ENCODE measurements at places on chromosomes 3 and 15.
A peak's percentile ranks its signal among the peaks of the same experiment; 100 is the strongest.

DNA sequence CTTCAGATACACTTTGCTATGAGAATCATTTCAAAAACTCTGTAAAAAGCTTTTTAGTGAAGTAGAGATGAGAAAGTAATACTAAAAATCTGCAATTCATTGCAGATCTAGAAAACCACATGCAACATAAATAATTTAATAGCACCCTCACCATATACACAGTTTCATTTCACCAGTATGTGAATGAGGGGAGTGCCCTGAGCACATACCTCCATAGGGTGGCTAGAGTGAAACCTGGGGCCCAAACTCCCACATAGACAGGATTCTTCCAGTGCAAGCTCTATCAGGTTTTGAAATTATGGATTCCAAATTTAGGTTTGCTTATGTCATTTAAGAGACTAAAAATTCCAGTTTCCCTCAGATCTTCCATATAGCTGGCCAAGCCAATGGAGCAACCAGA lies 973.4 kb upstream of the CFAP20DC start:
- no peak for DNase-seq

DNA sequence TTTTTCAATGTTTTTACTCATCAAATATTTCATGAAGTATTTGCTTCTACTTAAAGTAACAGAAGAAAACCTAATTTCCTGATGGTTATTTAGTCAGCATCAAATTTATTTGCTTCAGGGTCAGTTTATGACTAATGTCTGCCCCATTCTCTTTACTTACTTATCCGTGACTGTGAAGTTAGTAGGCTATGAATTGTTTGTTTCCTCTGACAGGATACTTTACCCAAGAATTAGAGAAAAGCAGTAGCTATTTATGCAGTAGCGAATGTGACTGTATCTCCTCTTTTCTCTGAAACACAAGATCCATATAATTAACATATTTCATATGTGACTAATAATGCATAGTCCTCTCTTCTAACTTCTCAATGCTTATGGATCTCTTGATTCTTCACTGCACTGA lies 329.9 kb upstream of the ROBO1 start:
- no peak for DNase-seq

GRCh38 chr3:159764490-159765029 lies 224.1 kb upstream of the IL12A start:
- peak; percentile 17 for DNase-seq

GRCh38 chr15:39944726-39945125 lies 10.8 kb downstream of the EIF2AK4 start:
- no peak for DNase-seq

- DNase-seq, result no peak
Observed at GRCh38 chr3:132549890-132550578, 47.0 kb upstream of the ACKR4 start.

DNA sequence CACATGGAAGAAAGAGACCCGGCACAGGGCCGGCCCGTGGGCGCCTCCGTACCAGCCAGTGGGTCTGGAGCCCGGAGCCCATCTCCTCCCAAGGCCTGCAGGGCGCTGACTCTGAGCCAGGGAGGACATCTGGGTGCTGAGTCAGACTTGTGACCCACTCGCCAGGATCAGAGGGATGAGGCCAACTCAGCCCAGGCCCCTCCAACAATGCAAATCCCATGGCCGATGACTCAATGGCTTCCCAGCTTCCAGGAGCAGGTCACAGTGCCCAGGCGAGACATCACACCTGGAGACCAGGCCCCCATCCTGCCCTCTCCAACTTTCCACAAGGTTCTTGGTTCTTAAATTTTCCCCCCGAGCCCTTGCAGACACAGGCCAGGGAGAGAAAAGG lies 95.1 kb downstream of the LRIG1 start:
- no peak for DNase-seq

DNA sequence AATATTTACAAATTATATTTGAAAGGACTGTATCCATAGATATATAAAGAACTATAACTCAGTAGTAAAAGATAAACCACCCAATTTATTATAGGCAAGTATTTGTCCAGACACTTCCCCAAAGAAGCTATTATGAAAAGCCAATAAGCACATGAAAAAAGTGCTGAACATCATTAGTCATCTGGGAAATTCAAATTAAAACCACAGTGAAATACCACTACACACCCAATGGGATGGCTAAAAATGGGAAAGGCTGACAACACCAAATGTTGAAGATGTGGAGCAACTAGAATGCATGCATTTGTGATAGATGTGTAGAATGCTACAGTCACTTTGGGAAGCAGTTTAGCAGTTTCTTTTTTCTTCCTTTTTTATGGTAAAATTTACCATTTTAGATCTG lies 147.0 kb downstream of the PDE8A start:
- no peak for DNase-seq

DNA sequence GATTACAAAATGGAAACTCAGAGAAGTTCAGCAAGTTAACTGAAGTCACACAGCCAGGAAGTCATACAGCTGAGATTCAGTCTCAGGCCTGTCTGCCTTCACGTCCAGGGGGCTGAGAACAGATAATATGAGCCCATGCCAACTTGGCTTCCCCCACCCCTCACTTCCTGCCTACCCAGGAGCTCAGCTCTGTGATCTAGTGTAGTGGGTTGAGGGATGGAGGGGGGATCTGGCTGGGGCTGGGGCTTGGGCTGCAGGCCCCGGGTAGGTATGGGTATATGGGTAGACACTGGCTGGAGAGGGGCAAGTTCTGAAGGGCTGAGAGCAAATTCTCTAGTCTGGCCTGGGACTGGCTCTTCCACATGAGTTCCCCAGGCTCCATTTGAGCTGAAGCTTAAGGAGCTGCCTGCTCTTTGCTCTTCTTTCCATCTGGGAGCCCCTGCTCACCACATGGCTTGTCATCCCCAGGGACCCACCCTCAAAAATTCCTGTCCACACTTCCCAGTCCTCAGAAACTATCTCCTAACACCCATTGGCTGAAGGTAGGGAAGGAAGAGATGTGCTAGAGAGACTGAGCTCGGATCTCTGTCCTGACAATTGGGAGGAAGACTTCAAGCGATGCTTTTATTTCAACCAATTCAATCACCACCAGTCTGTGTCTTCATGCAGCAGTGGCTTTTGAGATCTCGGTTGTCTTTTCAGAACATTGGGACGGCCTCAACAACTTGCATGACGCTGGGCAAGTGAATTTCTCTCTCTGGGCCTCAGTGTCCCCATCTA lies 2.0 kb downstream of the RASGRF1 start:
- DNase-seq, result no peak

DNA sequence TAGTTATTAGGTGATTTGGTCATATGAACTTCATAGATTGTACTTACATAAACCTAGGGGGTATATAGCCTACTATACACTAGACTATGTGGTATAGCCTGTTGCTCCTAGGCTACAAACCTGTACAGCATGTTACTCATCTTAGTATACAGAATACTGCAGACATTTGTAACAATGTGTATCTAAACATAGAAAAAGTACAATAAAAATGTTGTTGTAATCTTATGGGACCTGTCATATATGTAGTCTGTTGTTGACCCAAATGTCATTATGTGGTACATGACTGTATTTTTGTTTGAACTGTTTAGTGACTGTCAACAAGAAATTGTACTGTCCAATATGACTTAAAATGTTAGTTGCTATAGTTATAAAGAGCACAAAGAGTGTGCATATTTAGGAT lies 69.8 kb downstream of the TCF12 start:
- DNase-seq, result no peak

GRCh38 chr3:15049584-15049983 lies 15.5 kb downstream of the MRPS25 start:
- no peak for DNase-seq

DNA sequence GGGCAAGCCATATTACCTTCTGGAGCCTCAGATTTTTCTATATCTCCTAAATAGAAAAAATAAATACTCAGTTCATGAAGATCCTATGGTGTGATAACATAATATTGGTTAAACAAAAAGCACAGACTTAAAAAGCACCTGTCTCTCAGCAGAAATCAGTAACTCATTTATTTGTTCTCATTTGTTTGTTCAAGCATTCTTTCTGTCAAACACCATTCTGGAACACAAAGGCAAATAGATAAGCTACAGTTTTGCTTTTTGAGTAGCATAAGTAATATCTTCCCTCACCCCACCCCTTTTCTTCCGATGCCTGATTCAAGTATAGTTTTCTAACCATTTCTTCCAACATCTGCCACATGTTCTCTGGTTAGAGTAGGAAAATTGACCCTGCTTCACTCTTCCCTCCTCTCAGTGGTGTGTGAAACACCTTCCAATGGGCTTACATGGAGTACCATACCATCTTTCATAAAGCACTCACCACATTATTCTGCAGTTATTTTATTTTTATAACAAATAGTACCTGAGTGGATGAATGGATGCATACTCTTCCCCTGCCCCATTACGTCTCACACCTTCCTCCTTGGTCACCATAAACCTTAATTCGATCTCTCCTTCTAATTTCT lies 8.4 kb upstream of the IL1RAP start:
- DNase-seq, result no peak

GRCh38 chr15:43286074-43286473 lies 19.3 kb upstream of the TGM5 start:
- no peak for DNase-seq

- no peak for DNase-seq
Observed at GRCh38 chr15:38474155-38474757, 20.3 kb downstream of the FAM98B start.

DNA sequence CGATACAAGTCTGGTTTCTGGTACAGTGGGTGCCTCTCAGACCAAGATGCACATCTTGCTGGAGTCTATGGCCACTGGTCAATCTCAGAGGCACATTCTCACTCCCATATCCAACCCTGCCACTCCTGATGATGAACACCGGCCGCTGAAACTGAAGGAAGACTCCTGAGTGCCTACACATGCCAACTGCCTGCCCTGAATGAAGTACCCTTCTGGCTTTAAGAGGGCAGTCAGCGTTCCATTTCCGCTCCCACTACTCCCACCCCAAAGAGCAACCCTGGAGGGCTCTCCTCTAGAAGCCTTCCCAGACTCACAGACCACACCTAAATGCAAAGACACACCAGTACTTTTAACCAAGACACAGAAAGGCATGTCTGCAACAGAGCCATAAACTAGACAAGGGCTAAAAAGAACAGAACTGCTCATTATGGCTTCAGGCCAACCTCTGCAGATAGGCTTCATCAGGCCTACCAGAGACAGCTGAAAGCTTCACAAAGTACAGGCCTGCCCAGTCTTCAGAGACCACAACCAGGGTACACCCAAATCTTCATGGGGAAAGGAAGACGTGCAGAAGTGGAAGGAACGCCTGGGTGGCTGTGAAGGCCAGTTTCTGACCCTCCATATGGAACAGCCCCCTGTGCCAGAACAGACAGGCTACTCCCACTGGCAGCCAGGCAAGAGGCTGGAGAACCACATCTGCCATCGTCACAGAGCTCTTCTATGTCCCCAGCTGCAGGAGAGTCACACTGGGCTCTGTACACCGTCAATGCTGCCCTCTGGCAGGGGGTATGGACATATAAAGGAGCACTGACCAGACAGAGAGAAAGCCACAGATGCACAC lies 14.3 kb downstream of the ANP32A start:
- no peak for DNase-seq

- no peak for DNase-seq
Observed at GRCh38 chr3:172079326-172079976, 40.1 kb downstream of the FNDC3B start.

DNA sequence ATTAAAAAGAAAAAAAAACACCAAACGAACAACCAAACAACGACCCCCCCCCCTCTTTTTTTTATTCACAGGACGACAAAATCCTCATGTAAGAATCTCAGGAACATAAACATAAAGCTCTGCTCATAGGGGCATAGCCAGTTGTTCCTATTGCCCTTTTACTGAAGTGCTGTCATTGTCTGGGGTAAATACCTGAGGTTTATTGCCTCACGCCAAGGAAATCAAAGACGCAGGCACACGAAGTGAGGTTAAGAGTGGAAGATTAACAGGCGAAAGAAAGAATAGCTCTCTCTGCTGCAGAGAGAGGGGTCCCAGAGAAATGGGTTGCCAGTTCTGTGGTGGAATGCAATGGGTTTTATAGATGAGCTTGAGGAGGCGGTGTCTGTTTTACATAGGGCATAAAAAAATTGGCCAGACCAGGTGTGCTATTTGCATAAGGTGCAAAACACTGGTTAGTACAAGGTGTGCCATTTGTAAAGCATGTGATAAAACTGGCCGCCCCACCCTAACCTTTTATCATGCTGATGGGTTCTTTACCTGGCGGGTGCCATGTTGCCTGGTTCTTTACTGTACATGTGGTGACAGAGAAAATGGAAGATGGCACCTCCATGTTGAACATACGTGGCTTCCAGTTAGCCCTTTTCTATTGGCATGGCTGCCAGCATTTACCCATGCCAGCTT lies 257.6 kb upstream of the ZPLD1 start:
- no peak for DNase-seq

- no peak for DNase-seq
Observed at GRCh38 chr15:47820057-47820746, 102.9 kb downstream of the SEMA6D start.

DNA sequence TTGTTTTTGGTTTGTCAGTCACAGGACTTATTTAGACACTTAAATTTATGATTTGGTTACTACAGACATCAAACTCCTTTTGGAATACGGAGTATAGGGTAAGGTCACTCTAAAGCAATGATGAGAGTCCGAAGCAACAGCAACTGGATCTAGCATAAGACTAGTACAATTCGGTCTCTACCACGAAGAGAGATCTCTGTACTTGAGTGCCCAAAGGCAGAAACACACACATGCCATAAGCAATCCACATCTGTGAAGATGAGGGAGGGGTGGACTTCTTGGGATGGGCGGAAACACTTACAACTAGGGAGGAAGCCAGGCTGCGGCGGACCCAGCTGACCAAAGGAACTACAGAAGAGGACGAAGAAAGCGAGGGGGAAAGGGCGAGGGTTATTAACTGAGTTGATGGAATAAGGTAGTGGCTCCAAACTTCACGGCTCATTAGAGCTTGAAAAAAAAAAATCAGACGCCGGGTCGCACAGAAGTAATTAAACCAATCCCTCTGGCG lies 595 bp downstream of the DPH6 start:
- no peak for DNase-seq

GRCh38 chr15:63381301-63382204 lies at the start of gene CA12:
Gene CA12, minus strand, starts transcription at chr15:63381846. Its CDS starts 126 bp downstream, at chr15:63381720.
- DNase-seq, result no peak

DNA sequence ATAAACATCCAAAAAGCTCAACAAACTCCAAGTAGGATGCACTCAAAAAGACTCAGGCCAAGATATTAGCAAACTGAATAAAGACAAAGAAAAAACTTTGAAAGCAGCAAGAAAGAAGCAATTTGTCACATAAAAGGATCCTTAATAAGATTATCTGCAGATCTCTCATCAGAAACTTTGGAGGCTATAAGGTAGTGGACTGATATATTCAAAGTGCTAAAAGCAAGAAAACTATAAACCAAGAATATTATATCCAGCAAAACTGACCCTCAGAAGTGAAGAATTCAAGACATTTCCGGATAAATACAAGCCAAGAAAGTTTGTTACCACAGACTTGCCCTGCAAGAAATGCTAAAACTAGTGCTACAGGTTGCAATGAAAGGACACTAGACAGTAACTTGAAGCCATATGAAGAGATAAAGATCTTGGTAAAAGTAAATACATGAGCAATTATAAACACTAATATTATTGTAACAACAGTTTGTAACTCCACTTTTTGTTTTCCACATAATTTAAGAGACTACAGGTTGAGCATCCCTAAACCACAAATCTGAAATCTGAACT lies 23.6 kb downstream of the C3orf33 start:
- DNase-seq, result no peak
